ENCODE measurements at places on chromosomes 3 and 15. TPM values are rescaled to one million over a fixed set of nuclear protein-coding genes. Genes with fewer than 3 reads are reported as not detected.

ANKRD63 gene
- not detected for total RNA-seq

RBPMS2 gene
- total RNA-seq = not detected

SCN11A gene
- total RNA-seq = under 0.01 TPM

LMAN1L gene
- not detected for total RNA-seq

GOLGA8J gene
- total RNA-seq = not detected

SV2B gene
- total RNA-seq = 0.50 TPM

CIB2 gene
- total RNA-seq = 5.6 TPM

EPHB3 gene
- 11.3 TPM for total RNA-seq

CCDC13 gene
- 0.71 TPM for total RNA-seq

PTX3 gene
- 7.5 TPM for total RNA-seq

Measured in nasal cavity respiratory epithelium epithelial cell of viscerocranial mucosa (primary cell).